ENCODE measurements at places on chromosomes 11 and 22. TPM values are rescaled to one million over a fixed set of nuclear protein-coding genes. Genes with fewer than 3 reads are reported as not detected.

- DNase-seq = no peak
- H3K27ac ChIP-seq = no peak overlapping the region
- no peaks in the 10 kb centered on the region for H3K36me3 ChIP-seq
- H3K4me3 ChIP-seq = no peak overlapping the region
Measured at GRCh38 chr11:43895601-43896000, 15.0 kb downstream of the ALKBH3 start.

GRCh38 chr11:58675334-58676155, 53.1 kb downstream of the CNTF start:
- peak; percentile 78 for DNase-seq
- H3K36me3 ChIP-seq = no peaks in the 10 kb centered on the region
- no peaks in the 10 kb centered on the region for H3K27me3 ChIP-seq
- H3K4me1 ChIP-seq = no peaks in the 10 kb centered on the region

The ART1 gene
- total RNA-seq = not detected

DNA sequence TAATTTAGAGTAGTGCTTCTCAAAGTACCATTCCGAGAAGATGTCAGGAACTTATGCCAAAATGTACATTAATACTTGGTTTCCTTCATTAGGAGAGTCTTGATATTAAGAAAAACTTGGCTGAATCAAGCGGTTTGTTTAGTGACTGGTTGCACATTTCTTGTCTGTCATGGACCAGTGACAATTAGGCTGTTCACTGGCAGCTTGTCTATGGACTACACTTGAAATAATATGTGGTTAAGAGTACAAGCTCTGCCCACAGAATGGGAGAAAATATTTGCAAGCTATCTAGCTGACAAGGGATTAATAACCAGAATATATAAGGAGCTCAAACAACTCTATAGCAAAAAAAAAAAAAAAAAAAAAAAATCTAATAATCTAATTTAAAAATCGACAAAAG, 24.6 kb downstream of the COA4 start:
- no peaks in the 10 kb centered on the region for H3K36me3 ChIP-seq
- H3K27me3 ChIP-seq = no peaks in the 10 kb centered on the region
- no peak for DNase-seq
- no peak overlapping the region for H3K27ac ChIP-seq
- H3K4me1 ChIP-seq = no peaks in the 10 kb centered on the region
- H3K4me3 ChIP-seq = no peak overlapping the region

- peaks cover 13% of the 10 kb centered on the region for H3K4me1 ChIP-seq
- peak overlapping the region; percentile 88 for H3K4me3 ChIP-seq
- peak overlapping the region; percentile 100 for H3K27ac ChIP-seq
- peaks cover 4% of the 10 kb centered on the region for H3K36me3 ChIP-seq
- no peak for DNase-seq
Measured at GRCh38 chr11:6682591-6682935, 577 bp downstream of the MRPL17 start.

- H3K4me3 ChIP-seq = no peak overlapping the region
- H3K4me1 ChIP-seq = peaks cover 46% of the 10 kb centered on the region
- peaks cover 2% of the 10 kb centered on the region for H3K36me3 ChIP-seq
- no peaks in the 10 kb centered on the region for H3K27me3 ChIP-seq
- no peak overlapping the region for H3K27ac ChIP-seq
Measured at GRCh38 chr11:78560153-78560552, 14.5 kb downstream of the NARS2 start.

DNA sequence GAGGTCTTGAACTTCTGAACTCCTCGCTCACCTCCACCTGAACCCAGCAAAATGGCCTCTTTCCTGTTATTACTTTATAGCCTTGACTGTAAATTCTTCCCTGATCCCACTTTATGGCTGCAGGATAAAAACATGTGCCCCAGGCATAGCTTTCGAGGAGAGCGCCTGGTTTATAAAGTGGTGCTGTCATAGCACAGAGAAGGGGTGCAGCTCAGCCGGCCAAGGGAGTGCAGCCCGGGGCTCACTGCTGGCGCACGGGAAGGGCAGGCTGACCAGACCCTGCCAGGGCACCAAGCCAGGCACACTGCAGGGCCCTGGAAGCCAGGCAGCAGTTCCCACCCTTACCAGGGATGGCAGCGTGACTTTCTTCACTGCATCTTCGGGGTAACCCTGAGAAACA, 50.9 kb downstream of the ISX start:
- H3K4me1 ChIP-seq = no peaks in the 10 kb centered on the region
- H3K27ac ChIP-seq = no peak overlapping the region
- no peaks in the 10 kb centered on the region for H3K36me3 ChIP-seq

GRCh38 chr11:69540118-69541000, 58.9 kb downstream of the LINC01488 start:
- no peak overlapping the region for H3K27ac ChIP-seq
- peak; percentile 37 for DNase-seq
- no peaks in the 10 kb centered on the region for H3K36me3 ChIP-seq
- no peaks in the 10 kb centered on the region for H3K27me3 ChIP-seq
- no peak overlapping the region for H3K4me3 ChIP-seq

DNA sequence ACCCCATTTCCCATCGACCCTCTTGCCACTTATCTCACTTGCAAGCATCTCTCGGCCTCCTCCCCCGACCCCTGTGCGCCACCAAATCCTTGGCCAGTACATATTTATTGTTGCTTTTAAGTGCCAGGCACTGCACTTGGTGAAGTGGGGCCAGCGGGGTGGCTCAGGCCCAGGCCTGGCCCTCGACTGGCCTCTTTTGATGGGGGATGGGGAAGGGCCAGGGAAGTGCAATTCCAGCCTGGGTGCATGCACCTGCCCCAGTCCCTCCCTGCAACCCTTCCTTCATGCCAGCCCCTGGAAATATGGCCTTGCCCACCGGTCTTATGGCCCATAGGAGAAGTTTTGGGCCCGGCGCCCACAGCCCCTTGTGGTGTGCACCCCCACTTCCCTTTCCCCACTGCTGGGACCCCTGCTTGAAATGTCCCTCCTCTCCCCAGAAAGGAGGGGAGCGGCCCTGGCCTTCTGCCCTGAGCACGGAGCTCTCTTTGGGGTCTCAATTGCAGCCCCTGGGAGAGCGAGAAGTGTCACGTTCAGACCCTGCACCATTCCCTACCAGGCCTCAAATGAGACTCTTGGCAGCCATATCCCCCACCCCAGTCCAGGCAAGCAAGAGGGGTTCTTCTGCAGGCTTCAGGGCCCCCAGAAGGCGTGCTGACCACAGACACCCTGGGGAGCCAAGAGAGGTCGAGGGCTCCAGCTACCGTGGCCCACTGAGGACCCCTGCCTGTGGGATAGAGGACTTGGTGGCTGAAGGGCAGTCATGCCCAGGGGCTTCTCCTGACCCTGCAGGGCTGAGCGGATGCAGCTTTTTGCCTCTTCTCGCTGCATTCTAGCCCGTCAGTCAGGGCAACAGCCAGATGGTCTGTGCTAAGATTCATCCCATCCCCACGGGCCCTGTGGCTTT, 961 bp downstream of the SUSD2 start:
- H3K27ac ChIP-seq = no peak overlapping the region
- H3K4me3 ChIP-seq = no peak overlapping the region
- H3K27me3 ChIP-seq = no peaks in the 10 kb centered on the region
- H3K36me3 ChIP-seq = no peaks in the 10 kb centered on the region
- DNase-seq = no peak
- H3K4me1 ChIP-seq = peaks cover 16% of the 10 kb centered on the region

The GRIA4 gene
- not detected for total RNA-seq

DNA sequence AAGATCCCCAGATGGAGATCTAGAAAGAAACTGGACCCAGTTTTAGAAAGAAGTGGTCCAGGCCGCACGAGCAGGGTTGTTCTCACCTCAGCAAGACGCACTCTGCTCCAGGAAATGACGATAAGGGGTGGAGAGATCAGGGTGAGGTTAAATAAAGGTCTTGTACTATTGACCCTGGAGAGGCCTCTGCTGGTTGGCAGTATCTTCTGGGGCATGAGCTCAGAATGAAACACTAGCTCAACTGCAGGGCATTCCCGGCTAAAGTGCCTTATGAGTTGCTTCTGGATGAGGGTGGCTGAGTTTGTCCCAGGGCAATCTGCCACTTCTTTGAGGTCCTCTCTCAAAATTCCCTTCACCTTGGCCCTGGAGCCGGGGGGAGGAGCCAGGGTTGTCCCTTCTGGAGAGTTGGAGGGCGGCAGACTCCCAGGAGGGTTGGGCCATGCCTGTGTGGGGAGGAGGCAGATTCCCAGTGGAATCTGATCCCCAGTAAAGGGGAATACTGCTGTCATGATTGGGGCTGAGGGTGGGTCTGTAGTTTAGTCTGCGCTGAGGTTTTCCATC, 10.9 kb downstream of the USP2 start:
- no peaks in the 10 kb centered on the region for H3K27me3 ChIP-seq
- peaks cover 54% of the 10 kb centered on the region for H3K4me1 ChIP-seq
- H3K27ac ChIP-seq = peak overlapping the region; percentile 62
- no peaks in the 10 kb centered on the region for H3K36me3 ChIP-seq
- DNase-seq = peak; percentile 26

DNA sequence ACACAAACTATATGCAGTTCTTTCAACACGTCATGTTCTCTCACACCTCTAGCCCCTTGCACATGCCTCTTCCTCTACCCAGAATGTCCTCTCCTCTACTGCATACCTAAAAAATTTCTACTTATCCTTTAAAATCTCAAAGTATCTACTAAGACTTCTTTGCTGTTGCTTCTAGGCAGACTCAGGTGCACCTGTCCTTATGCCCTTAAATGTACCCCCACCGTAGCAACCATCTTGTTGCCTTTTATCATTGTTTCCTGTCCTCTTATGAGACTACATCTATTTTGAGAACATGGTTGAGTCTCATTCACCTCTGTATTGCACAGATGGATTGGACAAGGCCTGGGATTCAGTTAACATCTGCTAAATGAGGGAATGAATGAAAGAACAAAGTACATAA, 134.1 kb downstream of the SERGEF start:
- no peaks in the 10 kb centered on the region for H3K27me3 ChIP-seq
- H3K36me3 ChIP-seq = no peaks in the 10 kb centered on the region
- no peak overlapping the region for H3K4me3 ChIP-seq
- DNase-seq = no peak
- H3K4me1 ChIP-seq = no peaks in the 10 kb centered on the region

DNA sequence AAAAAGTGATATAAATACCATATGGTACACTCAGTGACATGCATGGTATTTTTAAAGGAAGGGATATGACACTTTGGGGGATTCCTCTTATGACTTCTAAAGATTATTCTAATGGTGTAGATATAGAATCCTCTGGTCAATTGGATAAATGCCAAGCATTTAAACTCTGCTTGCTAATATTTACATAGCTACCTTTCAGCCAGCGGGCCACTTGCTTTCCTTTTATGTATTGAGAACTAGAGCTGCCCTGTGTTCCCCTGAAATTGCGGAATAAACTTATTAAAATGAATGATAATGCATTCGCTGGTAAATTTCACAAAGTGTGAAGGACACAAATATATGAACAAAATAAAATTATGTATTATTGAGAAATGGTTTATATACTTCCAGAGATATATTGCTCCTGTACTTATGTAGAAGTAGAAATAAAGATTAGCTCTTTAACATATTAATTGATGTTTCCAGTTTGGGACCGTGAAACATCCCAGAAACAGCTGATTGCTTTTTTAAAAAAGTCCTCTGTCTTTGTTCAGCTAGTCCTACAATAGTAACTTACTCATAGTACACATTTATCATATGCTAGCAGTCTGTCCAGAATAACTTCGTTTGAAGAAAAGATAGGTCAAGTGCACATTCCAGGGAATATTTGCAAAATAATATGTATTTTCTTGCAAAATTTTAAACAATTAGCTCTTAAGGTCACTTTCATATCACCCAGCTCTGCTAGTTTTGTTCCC, 40.1 kb upstream of the CARD18 start:
- H3K4me3 ChIP-seq = no peak overlapping the region
- no peak overlapping the region for H3K27ac ChIP-seq
- no peak for DNase-seq
- no peaks in the 10 kb centered on the region for H3K36me3 ChIP-seq
- H3K4me1 ChIP-seq = no peaks in the 10 kb centered on the region
- H3K27me3 ChIP-seq = no peaks in the 10 kb centered on the region

- no peak overlapping the region for H3K27ac ChIP-seq
- H3K4me3 ChIP-seq = no peak overlapping the region
- no peaks in the 10 kb centered on the region for H3K36me3 ChIP-seq
Measured at GRCh38 chr11:2513441-2513840, 68.6 kb downstream of the KCNQ1 start.

DNA sequence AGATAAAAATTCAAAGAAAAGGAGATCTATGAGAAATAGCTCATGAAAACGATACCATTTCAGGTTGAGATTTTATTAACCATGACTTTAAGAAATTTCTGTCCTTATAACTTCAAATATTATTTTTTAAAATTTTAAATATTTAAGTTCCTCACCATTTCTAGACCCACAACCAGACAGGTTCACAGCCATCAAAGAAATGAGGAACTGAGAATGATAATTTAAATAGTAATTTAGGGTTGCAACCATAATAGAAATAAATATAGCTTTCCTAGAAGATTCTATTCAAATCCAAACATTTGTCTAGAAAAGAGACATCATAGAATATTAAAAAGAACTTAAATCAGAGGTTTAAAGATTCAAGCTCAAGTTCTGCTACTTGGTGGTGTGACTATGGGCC, 5.9 kb upstream of the VWA5A start:
- no peaks in the 10 kb centered on the region for H3K4me1 ChIP-seq
- DNase-seq = no peak
- no peak overlapping the region for H3K4me3 ChIP-seq
- no peaks in the 10 kb centered on the region for H3K36me3 ChIP-seq
- no peaks in the 10 kb centered on the region for H3K27me3 ChIP-seq
- H3K27ac ChIP-seq = no peak overlapping the region

GRCh38 chr11:122676638-122677037, 21.1 kb downstream of the UBASH3B start:
- H3K4me1 ChIP-seq = peaks cover 24% of the 10 kb centered on the region
- no peak overlapping the region for H3K4me3 ChIP-seq
- no peaks in the 10 kb centered on the region for H3K36me3 ChIP-seq
- peak; percentile 89 for DNase-seq

DNA sequence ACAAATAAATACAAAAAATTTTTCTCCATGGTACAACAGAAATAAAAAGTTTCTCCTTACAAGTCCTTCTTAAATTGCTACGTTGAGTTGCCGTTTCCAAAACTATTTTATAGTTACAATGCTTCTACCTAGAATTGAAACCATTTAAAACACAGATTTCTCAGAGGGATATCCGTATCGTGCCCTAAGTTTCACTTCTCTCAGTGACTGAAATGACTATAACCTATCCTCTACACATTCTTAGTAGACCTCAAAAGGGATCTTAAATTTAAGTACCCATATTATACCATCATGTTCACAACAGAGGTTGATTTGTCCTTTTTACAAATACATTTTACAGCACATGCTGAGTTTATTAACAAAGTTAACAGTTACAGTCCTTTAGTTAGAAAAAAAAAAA, 44.1 kb downstream of the USP28 start:
- no peaks in the 10 kb centered on the region for H3K27me3 ChIP-seq
- H3K4me1 ChIP-seq = no peaks in the 10 kb centered on the region
- no peak for DNase-seq
- H3K27ac ChIP-seq = no peak overlapping the region
- peaks cover 5% of the 10 kb centered on the region for H3K36me3 ChIP-seq

The SLC22A6 gene
- total RNA-seq = not detected

DNA sequence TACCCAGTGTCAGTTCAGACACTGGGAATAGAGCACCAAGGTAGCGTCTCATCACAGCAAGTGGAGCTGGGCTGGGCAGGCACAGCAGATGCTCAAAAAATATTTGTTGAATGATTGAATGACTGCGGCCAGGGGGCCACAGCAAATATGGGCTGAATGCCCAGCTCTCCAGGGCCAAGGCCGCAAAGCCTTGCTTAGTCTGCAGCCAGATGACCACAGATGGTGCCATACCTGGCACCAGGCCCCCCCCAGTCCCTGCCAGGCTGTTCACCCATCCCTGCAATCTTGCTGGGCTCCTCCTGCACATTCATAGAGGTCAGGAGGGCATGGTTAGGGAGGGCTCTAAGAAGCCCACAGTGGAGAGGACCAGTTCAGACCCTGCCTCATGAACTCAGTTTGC, 32.9 kb downstream of the ZC3H7B start:
- no peak for DNase-seq
- H3K27ac ChIP-seq = no peak overlapping the region
- no peaks in the 10 kb centered on the region for H3K27me3 ChIP-seq

All from Caco-2 (cell line).